ENCODE measurements at places on chromosomes 4 and X.

DNA sequence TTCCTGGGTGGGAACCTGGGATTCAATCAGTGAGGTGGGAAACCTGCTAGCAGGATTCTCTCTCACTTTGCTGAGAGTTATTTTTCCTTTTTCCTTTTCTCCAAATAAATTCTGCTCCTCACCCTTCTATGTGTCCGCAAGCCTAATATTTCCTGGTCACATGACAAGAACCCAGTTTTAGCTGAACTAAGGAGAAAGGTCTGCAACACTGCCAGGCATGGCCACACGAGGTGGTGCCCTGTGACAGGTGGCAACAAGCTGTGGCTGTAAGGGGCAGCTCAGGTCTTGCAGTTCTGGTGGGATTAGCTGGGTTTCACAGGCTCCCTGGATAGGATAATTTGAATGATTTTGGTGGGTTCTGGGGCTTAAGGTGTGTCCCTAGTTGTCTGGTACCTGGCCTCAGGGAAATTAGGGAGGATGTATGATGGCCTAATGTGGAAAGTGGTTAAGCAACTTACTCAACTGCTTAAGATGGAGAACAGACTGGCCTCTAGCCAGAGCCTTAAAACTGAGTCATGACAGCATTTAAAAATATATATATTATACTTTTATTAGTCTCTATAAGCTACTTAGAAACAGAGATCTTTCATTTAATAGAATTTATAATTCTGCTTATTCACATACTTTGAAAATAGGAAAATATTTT lies 215.0 kb downstream of the IL15 start:
- no peak for DNase-seq

DNA sequence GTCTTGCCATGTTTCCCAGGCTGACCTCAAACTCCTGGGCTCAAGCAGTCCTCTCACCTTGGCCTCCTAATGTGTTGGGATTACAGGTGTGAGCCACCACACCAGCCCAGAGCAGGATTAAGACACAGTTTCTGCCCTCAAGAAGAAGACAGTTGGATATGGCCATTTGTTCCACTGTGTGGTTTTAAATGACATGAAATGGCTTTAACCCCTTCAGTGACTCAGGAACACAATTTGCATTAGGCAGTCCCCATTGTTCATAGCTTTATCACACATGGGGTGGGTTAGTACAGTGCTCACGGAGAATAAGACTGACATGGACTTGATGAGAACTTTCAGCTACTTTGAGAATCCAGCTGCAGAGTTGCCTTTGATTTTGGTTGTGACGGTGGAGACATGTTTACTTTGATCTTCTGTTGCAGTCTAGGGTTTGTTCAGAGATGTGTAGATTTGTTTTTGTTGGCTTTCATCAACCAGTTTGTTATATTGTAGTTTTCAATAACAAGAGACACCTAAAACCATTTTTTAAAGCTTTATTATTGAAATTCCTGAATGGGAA lies 60.3 kb downstream of the ARX start:
- no peak for DNase-seq

GRCh38 chr4:182662551-182662950 lies 254.6 kb downstream of the DCTD start:
- DNase-seq, result no peak

DNA sequence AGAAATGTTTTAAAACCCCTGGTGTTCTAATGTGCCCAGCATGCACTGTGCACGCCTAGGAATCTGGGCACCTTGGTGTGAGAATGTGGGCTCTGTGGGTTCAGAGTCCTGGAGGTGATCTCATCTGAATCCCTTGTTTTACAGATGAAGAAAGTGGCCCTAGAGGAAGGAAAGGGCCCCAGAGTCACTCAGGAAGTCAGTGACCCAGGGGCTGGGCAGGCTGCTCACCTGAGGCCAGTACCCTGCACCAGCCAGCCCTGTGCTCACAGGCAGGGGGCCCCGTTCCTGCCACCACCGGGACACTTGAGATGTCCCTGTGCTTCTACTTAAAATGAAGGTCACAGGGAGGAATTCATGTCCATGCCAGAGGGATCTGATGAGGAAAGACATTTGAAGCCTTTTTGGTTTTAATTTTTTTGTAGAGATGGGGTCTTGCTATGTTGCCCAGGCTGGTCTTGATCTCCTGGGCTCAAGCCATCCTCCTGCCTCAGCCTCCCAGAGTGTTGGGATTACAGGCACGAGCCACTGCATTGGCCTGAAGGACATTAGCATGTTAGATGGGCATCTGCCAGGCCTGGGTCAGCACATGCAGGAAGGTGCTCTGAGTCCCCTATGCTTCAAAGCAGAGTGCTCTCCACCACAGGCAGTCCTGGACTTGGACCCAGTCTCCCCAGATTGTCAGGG lies 7.4 kb upstream of the S100P start:
- DNase-seq, result no peak

- no peak for DNase-seq
These were observed 22.6 kb downstream of the RASSF6 start for GRCh38 chr4:73597594-73597993.

- no peak for DNase-seq
These were observed 205.5 kb downstream of the PCDH19 start for GRCh38 chrX:100204534-100204933.

DNA sequence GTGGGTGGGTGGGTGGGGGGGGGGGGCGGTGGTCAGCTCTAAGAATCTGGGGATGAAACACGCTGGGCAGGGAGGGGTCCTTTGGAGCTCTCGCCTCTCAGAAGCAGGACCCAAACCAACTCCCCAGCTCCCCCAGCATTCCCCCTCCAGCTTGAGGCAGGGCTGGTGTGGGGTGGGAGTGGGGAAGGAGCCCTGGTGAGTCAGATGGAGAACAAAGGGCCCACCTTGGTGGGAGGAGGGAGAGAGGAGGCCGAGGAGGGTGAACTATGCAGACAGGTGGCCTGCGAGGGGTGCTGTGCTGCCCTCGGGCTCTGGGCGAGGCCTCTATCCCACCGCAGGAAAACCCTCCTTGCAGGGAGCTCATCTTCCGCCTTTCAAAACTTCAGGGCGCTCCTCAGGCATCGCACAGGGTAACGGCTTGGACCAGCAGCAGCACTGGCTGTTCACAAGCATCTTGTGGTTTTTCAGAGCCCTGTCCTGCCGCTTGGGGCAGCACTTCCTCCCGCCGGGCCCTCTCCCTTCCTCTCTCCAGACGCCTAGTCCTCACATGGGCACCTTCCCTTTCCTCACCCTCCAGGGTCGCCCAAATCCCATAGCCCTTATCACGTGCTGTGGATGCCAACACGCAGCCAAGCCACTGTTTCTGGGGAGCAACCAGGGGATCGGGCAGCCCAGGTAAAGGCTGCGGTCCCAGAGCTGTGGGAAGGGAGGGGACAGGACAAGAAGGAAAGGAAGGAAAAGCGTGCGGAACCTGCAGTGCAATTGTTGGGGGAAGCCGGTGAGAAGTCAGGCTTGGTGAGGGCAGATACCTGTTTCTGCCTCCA lies 34.0 kb upstream of the GRPEL1 start:
- DNase-seq, result peak; percentile 71

Data from inflammatory macrophage treated with lipopolysaccharide for 1 hour (primary cell).